Keratinocyte (primary cell): ENCODE measurements at places on chromosomes 5 and 9.

DNA sequence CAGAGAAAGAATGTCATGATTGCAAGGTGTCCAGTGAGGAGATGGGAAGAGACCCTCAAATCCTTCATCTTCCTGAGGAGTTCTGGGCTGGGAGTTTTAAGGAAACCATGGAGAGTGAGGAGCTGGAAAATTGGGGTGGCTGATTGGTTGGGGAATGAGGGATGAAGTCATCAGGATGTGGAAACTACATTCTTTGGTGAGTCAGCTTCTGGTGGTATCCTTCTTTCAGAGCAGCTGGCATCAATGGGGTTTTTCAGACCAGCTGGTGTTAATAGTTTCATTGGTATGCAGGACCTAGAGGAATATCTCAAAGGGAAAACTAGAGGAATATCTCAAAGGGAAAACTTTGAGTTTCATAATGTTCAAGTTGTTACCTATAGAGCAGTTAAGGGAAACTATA, 45.2 kb downstream of the RNF180 start:
- peak; percentile 26 for DNase-seq

GRCh38 chr9:89562186-89562814, 42.5 kb upstream of the GADD45G start:
- no peak for DNase-seq

DNA sequence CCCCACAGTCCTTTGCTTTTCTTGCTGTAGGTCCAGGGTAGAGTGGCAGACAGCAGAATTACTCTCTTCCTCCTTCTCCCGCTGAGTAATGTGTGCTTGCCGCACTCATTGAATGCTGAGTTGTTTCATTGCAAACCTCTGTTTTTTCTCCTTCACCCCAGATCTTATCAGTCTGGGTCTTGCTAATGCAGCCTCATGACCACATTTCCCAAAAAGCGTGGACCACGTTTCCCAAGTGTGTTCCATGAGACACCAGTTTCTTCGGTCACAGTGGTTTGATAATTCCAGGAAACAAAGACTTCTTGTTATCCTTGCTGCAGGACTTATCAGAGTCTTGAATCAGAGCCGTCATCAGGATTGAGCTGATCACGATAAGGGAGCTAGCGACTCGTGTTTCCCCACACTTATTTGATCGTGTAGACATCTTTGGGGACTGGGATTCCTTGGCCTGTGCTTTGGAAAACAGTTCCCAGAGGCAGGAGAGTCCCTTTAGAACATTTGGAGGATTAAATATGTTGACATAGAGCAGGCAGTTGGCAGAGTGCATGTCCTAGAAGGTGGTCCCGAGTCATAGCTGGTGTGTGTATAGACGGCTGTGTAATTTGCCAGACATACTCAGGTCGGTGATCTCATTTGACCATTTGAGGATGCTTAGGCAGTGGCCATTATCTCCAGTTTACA, 4.4 kb downstream of the LRRC8A start:
- DNase-seq: no peak

DNA sequence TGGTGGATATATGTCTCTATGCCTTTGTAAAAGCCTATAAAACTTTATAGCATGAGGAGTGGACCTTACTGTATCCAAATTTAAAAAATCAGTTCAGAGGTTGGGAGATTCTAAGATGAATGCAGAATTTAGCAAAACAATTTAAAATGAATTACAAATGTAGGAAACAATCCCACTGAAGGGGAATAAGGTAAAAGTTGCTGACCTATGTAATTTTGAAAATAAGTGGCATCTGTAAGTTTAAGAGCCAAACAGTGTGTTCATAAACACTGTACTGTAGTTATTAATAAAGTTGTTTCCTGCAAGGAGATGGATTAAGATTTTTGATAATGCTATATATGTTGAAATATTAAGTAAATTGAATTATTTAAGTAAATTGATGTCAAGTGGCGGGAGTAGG, 4.6 kb downstream of the IFNW1 start:
- DNase-seq: no peak

GRCh38 chr9:131418143-131419025, 24.5 kb downstream of the PRRC2B start:
- no peak for DNase-seq

GRCh38 chr5:20608567-20608966, 620.6 kb upstream of the CDH18 start:
- no peak for DNase-seq

DNA sequence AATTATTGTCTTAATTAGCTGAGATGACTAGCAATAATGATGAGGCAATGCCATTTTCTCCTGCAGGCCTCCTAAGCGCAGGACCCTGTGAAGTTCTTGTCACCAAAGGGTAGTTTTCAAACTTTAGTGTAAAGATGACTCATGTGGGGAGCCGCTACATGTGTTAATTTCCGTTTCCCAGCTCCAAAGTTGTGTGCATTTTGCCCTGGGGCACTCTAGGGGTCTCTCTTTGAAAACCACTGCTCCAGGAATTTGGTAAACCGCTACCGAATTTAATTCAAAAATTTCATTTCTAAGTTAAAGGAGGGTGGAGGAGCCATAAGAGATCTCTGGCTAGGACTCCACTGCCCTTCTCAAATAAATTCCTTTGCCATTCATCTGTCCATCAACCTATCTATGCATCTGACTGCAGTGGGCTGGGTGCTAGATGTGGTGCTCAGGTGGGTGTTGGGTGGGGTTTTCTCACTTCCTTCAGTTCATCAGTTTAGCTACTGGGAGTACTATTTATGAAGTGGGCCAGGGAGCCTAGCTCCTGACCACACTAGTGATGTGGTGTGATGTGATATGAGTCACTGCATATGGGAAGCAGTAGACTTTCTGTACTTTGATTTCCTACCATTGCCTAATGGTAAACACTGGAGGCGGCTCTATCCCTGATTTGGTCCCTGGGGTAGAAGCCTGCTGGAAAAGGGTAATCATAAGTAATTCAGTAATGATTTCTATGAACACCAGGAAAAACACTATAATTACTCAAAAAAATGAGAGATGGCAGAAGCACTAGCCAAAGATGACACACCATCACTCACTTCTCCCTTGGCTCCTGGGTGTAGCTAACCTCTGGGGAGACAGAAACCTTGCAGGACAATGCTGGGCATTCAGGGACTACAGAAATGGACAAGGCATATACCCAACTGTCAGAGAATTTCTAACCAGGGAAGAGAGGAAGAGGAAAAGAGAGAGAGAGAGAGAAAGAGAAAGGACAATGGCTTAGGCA, 4.0 kb upstream of the ZSWIM6 start:
- no peak for DNase-seq

GRCh38 chr5:68406767-68407241, 191.2 kb downstream of the PIK3R1 start:
- no peak for DNase-seq

GRCh38 chr5:61734966-61735365, 402.9 kb downstream of the ZSWIM6 start:
- DNase-seq: no peak

- no peak for DNase-seq
Measured at GRCh38 chr5:55634209-55634805, 77.8 kb downstream of the SLC38A9 start.

- DNase-seq: no peak
Measured at GRCh38 chr5:78639791-78640190, 8.8 kb downstream of the LHFPL2 start.

- DNase-seq: no peak
Measured at GRCh38 chr5:134738963-134739661, 764 bp downstream of the CAMLG start.

DNA sequence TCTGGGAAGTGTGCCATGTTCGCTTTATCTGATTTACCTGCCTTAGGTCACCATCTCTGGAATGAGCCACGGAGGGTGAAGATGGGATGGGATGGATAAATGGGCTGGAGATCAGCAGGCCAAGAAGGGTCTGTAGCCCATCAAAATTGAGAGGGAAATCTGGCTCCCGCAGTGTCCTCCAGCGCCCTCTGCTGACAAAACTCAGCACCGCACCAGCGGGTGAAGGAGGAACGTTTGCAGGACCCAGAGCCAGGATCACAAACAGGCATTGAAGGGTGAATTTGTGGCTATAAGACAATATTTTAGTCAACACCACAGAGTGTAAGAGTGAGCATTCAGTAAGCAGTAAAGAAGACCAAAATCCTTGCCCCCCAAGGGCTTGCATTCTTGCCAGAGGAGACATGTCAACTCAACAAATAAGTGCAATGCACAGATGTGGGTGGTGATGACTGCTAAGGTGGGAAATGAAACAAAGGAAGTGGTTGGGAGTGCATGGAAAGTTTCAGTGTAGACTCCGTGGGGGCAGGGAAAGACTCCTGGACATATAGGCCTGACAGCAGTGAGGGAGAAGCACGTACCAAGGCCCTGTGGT, 124.4 kb downstream of the TENT4A start:
- DNase-seq: no peak

DNA sequence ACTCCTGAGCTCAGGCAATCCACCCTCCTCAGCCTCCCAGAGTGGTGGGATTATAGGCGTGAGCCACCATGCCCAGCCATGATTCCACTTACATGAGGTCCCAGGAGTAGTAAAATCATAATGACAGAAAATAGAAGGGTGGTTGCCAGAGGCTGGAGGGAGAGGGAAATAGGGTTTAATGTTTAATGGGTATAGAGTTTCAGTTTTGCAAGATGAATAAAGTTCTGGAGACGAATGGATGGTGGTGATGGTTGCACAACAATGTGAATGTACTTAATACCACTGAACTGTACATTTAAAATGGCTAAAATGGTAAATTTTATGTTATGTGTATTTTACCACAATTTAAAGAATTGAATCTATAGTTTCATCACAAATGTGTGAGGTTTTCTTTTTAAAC, 146.5 kb upstream of the ABCA1 start:
- no peak for DNase-seq

DNA sequence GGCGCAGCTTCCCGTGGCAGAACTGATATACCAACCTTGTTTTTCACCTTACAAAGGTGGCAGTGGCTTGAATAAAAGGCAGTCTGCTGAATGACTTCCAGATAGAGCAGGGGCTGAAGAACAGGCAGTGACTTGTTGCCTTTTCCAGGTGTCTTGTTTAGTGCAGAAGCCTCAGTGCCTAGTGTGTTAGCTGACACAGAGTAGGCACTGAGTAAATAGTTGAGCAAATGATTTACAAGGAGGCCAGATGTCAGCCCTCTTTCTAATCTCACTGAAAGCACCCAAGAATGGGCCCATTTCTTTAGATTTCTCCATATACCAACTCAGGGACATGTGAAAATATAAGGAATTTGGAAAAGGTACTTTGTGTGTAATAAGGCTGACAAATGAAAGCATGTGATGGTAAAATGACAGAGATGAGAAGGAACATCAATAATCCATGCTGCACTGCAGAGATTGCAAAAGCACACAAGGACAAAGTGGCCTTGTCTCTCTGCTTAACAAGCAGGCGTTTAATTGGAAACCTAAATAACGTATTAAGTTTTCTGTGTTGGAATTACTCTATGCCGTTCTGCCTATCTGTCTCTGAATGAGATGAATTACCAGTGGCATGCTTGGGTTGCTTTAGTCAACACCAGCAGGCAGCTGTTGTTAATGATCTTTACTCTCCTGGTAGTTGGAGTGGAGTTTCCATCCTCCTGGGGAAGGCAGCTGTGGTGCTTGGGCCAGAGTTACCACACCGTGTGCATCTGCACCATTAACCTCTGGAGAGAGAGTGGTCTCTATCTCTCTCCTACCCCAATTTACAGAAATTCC, 360.1 kb upstream of the C9orf72 start:
- no peak for DNase-seq

DNA sequence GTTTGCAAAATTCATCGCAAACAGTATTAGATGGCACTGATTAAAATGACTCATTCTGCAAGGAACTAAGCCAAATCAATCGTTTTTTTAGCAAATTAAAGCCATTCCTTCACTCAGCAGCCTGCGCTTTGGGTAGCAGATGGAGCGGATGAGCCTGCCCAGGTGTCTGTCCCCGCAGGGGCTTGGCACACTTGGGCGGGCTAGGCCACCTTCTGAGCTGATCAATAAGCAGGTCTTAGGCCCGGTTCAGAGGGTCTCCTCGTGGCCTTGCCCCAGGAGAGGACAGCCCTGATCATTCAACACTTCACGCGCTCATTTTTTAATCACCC, 78.0 kb upstream of the FCN1 start:
- DNase-seq: no peak

GRCh38 chr5:58786035-58786434, 203.2 kb downstream of the RAB3C start:
- DNase-seq: no peak

GRCh38 chr9:124776954-124777648, at the start of gene OLFML2A:
OLFML2A (plus strand) TSS chr9:124777133; CDS start chr9:124777271, 138 bp downstream.
- DNase-seq: no peak

GRCh38 chr9:126647585-126648411, 34.1 kb downstream of the LMX1B start:
- no peak for DNase-seq

DNA sequence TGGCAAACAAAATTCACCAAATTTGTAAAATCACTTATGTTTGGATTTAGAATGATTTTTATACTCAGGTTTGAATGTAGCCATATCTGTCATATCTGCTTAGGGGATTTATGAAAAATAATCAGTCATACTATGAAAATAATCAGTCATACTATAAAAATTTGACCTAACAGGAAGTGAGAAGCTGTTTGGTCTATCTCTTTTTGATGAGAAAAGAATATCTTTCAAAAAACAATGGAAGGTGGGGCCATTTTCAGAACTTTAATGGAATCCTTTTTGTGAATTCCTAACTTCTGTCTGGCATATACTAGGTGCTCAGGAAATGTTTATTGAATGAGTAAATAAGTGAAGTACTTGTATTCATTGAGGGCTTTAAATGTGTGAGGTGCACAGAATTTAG, 70.1 kb downstream of the CWC27 start:
- DNase-seq: no peak

GRCh38 chr5:96058084-96058483, 96.4 kb upstream of the ELL2 start:
- DNase-seq: no peak

- DNase-seq: no peak
Measured at GRCh38 chr5:132181011-132181629, 46.5 kb downstream of the P4HA2 start.

GRCh38 chr9:126536841-126537465, 76.8 kb upstream of the LMX1B start:
- no peak for DNase-seq

GRCh38 chr5:169767938-169768337, 130.9 kb downstream of the DOCK2 start:
- no peak for DNase-seq

- no peak for DNase-seq
Measured at GRCh38 chr5:172906888-172907287, 52.3 kb upstream of the RPL26L1 start.

GRCh38 chr9:99129091-99129490, 24.2 kb downstream of the TGFBR1 start:
- DNase-seq: no peak

DNA sequence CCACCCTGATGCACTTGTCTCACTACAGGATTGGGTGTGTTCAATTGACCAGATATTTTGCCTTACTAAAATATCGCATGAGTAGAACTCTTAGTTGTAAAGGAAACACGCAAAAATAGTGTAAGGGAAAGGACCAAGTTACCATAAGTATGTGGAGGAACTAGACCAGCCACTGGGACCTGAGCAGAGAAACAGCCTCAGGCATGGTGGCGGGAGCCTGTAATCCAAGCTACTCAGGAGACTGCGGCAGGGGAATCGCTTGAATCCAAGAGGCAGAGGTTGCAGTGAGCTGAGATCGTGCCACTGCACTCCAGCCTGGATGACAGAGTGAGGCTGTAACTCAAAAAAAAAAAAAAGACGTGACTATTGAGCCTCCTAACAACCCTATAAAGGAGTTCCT, 117.9 kb upstream of the SPATA31C2 start:
- no peak for DNase-seq
